Fibroblast of villous mesenchyme (primary cell): ENCODE measurements at places on chromosomes 5 and 9.

DNA sequence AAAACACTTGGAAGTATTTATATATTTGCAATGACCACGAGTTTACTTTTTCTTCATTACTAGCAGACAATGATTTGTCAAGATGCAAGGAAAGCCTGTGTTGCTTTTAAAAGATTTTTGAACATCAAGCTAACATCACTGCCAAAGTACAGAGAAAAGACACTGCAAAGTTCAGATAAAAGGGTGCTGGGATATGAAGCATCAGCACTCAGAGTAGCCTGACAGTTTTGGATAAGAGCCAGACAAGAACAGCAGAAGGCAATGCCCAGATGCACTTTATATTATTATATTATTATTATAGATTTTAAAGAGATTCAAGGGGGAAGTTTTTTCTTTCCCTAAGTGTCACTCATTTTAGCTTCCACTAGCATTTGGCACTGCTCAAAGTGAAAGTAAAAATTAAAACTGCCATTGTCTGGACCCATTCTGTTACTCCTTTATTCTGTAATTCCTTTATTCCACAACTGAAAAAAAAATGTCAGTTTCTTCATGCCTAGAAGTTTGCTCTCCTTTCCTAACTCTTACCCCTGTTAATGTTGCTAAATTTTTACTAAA lies 240.6 kb downstream of the EFNA5 start:
- DNase-seq: no peak

GRCh38 chr5:58759745-58760144 lies 176.9 kb downstream of the RAB3C start:
- peak; percentile 24 for DNase-seq

DNA sequence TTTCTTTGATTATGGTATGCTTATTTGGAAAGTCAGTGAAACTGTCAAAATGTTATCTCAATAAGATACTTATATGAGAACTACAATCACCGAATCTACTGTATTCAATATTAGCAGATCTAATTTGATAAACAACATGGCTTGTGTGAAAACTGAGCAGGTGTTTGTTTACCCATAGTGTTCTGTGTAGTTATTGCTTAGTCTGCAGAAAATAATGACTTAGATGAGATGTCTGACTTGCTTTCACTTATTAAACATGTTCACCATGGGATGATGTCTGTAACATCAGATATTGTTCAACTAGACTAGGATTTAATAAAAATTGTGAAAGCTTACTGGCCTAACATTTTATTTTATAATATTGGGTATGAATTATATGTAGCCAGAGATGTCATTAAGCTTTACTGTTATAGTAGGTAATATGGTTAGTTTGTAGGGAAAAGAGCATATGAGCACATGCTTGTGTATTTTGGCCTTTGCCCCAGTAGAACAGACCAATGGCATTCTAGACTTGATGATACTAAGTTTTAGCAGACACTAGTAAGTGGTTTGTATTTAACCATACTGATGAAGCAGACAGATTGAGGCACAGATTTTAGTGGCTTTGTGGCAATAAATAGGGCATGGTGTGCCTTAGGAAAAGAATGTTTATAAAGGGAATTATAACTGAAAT lies 16.4 kb downstream of the SUB1 start:
- DNase-seq: no peak

DNA sequence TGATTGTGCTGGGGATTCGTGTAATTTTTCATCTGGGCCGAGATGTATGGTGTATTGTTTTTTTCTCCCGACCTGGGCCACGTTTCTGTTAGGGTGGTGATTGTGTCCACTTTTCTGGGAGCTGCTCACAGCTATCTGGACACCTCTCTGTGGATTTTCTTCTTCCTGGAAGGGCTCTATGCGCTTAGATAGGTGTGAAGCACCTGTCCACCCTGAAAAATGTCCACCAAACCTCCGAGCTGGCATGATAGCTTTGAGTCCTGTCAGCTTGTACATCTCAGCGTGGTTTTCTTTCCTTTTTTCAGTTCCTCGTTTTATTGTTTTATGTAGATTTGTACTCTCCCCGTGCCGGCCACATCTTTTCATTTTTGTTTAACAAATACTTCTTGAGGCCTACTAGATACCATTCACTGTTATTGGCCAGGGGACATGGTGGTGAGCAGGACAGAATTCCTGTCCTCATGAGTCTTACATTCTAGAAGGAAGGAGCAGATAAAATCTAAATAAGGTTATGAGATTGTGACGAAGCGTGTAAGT lies 1.1 kb downstream of the UGCG start:
- DNase-seq: peak; percentile 43

GRCh38 chr5:6261668-6262067 lies 116.7 kb downstream of the MED10 start:
- DNase-seq: no peak

DNA sequence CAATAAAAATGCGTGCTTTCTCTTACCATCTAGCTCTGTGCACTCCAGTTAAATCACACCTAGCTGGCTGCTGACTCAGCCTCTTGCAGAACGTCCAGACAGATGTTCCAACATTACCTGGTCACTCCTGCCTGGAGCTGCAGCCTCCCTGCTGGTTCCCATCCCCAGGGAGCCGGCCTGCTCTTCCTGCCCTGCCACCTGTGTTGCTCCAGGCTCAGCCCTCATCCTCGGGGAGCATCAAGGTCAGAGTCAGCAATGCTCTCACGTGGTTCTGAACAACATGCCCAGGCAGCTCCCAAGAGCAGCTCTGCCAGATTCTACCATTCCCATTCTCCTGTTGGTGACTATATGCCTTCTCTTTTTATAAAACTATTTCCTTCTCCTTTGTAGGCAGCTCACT lies 81.3 kb downstream of the GADD45G start:
- no peak for DNase-seq

DNA sequence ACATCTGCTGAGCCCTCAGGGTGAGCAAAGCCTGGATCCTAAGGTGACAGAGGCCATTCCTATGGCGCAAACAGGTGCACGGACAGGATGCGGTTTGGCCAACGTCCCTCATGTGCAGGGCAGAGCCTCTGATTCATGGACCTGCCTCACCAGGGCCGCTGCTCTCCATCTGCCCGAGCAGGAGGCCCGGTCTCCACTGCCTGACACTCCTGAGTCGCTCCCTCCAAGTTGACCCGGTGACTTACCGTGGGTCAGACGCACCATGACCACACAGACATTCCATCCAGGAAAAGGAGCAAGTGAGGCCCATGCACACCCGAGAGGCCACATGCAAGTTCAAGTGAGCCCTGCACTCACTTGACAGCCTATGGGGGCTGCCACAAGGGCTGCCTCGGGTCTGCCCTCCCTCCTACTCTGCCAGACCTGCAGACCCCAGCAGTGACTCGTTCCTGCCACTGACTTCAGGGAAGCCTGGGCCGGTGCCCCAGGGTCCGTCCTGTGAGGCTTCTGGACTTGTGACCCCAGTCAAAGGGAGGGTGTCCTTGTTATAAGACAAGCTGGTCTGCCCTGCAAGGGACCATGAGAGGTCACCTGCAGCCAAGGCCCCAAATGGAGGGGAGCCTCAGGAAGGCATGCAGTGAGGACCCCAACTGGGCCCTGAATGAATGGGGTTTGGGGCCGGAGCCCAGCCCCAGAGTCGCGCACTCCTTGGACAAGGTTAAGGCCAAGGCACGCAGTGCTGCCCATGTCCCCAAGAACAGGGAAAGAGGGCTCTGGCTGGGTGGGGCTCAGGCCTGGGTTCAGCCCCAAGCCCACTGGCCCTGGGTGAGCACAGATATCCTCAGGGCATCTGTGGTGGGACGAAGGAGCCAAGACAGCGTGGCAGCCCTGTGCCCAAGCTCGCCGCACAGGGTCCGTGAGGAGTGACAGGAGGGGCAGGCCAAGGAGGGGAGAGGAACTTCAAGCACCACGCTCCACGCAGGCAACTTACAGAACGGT lies 10.1 kb downstream of the BRD3OS start:
- DNase-seq: no peak

- DNase-seq: no peak
Measured at GRCh38 chr5:132837868-132838267, 7.4 kb upstream of the SHROOM1 start.

DNA sequence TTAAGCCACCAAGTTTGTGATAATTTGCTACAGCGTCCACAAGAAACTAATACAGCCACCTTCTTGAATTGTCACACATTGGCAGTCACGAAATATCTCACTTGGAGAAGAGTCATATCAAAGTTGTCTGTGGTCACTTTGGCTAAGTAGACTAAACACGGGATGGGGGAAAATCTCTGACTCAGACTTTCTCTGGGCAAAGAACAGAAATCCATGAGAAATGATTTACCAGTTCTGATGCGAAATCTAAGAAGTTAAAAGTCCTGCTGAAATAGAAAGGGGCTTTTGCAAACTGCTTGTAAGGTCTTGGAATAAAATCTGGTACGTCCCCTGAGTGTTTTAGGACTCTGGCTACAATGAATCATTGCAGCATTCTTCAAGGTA lies 158.4 kb downstream of the COL23A1 start:
- DNase-seq: no peak

- DNase-seq: no peak
Measured at GRCh38 chr9:72140586-72140985, 8.7 kb upstream of the GDA start.

DNA sequence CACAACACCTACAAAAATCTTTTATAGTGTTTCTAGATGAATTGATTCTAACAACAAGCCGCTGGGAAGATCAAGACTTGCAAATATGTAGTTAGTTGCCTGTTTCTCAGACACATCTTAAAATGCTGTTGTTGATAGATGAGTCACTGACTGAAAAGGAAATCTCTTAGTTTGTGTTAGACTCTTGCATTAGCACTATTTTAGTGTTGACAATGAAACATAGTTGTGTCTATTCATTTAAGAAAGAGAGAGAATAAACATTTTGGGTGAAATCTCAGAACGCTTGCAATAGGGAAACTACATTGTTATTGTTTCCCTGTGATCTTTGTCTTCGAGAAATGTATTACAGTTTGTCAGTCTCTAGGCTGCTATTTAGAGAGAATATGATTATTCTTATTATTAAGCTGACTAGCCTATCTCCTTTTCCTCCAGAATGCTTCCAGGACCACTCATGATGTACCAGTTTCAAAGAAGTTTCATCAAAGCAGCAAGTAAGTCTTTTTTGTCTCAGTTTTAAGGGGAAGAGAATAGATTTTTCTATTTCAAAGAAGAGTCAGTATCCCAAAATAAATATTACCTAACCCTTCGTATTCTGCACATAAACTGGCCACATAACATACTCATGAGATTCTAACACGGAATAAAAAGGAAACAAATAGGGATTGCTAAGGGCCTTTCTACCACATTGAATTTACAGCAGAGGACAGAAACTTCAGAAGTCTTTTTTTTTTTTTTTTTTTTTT lies 285.6 kb downstream of the ARHGAP26 start:
- peak; percentile 73 for DNase-seq

DNA sequence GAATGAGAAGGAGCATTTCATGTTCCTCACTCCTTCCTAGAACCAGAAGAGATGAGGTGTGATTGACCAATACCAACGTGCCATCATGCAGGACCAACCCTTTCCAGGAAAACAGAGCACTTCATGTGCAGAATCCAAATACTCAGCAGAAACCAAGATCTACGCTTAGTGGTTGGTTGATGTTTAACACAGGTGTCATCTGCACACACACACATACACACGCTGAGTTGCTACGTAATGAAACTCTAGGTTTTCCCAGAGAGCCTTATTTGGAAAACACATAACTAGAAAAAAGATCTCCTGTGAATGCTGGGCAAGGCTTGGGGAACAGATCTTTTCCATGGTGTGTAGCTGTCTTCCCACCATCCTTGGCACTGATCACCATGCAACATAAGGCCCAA lies 21.1 kb upstream of the ZNF622 start:
- DNase-seq: no peak

- DNase-seq: peak; percentile 55
Measured at GRCh38 chr5:373710-374602, 52.4 kb downstream of the AHRR start.

- no peak for DNase-seq
Measured at GRCh38 chr5:58239731-58240130, 220.2 kb downstream of the PLK2 start.

DNA sequence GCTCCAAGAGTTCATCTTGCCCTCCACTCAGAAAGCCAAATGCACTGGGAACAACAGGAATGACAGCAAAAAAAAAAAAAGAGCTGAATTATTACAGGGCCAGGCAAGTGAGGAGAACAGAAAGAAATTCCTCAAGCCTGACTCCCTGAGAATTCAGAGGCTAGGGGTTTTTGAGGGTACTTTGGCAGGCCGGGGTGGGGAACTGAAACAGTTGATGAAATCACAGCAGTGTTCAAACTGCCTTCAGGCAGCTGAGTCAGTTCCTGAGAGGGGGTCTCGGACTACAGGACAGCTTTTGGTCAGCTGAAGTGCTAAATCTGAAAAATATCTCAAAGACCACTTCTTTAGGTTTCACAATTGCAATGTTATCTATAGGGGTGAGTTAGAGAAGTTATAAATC lies 419.4 kb downstream of the SEMA5A start:
- no peak for DNase-seq

DNA sequence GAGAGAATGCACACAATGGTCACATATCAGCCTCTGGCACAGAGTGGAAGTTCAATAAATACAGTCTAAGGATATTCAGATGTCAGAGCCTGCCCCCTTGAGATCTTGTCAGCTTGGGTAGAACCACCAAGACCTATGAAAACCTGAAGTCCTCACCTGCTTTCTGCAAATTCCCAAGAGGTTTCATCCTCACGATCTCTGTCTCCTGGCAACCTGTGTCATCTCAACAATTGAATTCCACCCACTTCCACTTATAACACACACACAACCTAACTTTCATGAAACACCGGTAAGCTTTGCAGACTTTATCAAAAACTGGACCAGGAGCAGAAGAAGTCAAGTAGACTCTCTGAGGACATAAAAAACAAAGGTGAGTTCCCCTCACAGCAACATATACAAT lies 151.6 kb upstream of the SLC30A5 start:
- no peak for DNase-seq

GRCh38 chr5:110321117-110321516 lies 405.4 kb downstream of the TMEM232 start:
- DNase-seq: peak; percentile 21

GRCh38 chr9:85536514-85536913 lies 205.2 kb downstream of the AGTPBP1 start:
- no peak for DNase-seq

DNA sequence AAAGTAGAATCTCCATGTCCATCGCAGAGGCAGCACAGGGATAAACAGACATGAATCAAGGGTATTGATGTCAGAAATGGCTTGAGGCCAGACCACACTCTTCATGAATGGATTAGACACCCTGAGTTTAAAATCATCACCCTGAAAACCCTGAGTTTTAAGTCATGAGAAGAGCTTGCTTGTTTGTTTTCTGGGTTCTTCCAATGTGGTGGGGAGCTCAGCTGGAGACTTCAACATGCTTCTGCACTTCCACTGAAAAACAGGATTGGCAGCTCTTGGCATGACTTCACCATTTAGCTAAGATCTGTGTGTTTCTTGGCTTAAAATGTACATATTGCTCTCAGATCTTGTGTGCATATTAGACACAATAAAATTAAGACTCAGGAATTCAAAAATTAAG lies 9.8 kb downstream of the GCNT4 start:
- no peak for DNase-seq

DNA sequence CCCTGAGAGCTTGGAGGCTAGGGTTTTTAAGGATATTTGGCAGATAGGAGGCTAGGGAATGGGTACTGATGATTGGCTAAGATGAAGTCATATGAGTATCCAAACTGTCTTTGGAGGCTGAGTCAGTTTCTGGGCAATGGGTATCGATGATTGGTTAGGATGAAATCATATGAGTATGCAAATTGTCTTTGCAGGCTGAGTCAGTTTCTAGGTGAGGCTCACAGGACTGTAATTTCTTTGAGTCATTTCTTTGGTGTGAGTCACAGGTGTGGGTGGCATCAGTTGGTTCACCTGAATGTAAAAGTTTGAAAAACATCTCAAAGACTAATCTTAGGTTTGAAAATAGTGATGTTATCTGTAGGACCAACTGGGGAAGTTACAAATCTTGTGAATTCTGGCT lies 1068.0 kb downstream of the NR2F1-AS1 start:
- no peak for DNase-seq
